ENCODE measurements at places on chromosomes 7 and 10.

DNA sequence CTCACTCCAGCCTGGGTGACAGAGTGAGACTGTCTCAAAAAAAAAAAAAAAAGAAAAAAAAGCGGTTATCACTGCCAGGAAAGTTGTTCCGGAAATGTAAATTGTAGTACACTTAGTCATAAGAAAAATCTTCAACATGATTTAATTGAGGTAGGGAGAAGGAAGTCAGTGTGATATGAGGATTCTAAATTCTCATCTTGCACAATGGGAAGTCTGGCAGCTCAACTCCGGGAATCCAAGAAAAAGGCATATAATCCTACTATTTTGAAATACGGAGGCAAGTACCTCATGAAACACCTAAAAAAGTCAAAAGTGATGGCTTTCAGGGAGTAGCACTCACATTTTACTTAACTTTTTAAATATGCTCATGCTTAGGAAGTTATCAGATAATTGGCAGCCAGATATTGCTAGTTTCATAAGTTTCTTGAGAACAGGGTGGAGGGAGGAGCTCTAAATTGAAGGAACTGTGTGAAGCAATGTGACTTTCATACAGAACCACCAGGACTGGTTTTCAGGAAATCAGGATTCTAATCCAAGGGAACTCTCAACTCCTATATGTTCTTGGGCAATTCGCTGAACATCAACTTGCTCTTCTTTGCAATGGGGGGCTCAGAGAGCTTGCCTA is 2.7 kb upstream of the C7orf25 start:
- no peak for DNase-seq

DNA sequence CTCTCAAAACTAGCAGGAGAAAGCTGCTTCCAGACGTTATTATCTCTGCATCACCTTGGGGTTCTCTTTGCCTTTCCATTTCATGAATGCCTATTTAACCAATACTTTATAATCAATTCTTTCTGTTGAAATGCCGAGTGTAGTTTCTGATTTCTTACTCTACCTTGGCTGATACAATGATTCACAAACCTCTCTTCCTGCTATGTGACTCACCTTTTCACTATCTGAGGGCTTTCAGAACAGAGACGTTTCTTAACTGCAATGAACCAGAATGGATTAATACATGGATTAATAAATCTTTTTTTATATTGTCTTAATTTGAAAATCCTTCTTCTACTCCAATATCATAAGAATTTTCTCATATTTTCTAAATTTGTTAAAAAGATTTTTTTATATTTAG is 46.4 kb upstream of the ZNF746 start:
- no peak for DNase-seq

GRCh38 chr10:86151613-86152012 is 215.0 kb downstream of the GRID1 start:
- DNase-seq, result no peak

- DNase-seq, result no peak
Observed at GRCh38 chr7:143222782-143223181, 945 bp downstream of the TAS2R40 start.

DNA sequence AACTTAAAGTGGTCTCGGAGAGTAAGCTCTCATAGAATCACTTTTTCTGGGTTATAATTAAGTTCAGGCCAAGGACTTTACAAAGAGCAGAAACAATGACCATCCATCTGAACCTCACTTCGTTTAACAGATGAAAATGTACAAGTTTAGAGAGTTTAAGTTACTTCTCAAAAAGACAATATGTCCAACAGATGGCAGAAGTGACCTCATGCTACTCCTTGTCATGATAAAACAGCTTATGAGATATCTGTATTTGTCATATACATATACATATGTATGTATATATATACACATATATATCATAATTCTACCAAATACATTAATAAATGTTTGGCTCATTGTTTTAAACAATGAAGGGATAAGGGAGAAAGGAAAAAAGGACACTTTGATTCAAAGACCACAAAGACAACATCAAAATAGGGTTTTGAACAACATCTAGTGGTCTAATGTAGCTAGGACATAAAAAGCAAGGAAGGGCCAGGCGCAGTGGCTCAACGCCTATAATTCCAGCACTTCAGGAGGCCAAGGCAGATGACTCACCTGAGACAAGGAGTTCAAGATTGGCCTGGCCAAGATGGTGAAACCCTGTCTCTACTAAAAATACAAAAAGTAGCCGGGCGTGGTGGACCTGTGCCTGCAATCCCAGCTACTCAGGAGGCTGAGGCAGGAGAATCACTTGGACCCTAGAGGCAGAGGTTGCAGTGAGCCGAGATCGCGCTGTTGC is 17.8 kb downstream of the NAPEPLD start:
- no peak for DNase-seq

DNA sequence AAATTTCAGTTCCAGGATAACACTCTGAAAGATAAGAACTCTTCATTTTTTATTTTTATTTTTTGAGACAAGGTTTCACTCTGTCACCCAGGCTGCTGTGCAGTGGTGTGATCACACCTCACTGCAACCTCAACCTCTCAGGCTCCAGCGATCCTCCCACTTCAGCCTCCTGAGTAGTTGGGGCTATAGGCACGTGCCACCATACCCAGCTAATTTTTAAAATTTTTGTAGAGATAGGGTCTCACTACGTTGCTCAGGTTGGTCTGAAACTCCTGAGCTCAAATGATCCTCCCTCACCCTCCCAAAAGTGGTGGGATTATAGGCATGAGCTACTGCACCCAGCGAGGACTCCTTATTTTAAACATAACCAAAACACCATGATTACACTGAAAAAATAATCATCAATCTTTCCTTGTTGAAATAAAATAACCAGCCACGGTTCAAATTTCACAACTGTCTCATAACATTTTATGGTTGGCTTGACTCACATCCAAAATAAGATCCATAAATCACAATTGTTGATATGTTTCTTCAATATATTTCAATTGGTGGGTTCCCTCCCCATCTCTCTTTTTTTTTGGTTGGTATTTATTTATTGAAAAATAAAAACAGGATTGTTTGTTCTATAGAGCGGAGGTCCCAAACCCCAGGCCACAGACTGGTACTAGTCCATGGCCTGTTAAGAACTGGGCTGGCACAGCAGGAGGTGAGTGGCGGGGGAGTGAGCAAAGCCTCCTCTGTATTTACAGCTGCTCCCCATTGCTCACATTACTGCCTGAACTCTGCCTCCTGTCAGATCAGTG is 60.1 kb upstream of the FAM171A1 start:
- DNase-seq, result no peak

DNA sequence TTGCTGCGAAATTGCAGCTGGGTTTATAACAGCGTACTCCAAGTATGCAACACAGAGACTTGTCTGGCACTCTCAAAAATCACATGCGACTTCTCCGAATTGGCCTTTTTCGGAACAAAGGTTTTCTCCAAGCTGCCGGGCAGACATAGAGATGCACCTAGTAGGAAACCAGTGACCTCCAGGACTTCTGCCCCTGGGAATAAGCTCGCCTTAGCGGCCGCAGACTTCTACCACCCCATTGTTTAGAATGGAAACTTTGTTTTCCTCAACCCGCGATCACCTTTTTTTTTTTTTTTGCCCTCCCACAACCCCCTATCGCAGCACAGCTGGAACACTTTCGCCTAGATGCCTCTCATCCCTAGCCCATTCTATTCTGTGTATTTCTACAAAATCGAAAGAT is 4.9 kb upstream of the HOXA10 start:
- DNase-seq, result no peak

DNA sequence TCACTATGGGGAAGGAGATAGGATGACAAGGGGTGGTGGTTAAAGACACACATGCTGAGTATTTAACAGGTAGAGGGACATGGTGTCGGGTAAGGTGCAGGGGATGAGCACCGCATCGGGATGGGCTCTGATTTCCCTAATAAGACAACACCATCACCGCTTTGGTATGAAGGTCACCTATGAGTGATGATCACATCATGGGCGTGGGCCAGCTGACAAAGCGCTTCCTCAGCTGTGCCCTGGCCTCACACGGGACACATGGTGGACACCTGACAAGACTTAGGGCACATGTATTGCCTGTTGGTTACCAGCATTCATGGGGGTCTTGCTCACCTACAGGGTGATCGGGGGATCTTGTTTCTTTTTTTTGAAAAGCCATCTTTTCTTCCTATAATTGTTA is 12.8 kb downstream of the C7orf57 start:
- DNase-seq, result no peak

GRCh38 chr7:137343281-137343841 is at the start of gene PTN:
TSS of gene PTN (minus strand) at chr7:137343733. CDS start at chr7:137254973, 88,760 bp downstream.
- peak; percentile 24 for DNase-seq

DNA sequence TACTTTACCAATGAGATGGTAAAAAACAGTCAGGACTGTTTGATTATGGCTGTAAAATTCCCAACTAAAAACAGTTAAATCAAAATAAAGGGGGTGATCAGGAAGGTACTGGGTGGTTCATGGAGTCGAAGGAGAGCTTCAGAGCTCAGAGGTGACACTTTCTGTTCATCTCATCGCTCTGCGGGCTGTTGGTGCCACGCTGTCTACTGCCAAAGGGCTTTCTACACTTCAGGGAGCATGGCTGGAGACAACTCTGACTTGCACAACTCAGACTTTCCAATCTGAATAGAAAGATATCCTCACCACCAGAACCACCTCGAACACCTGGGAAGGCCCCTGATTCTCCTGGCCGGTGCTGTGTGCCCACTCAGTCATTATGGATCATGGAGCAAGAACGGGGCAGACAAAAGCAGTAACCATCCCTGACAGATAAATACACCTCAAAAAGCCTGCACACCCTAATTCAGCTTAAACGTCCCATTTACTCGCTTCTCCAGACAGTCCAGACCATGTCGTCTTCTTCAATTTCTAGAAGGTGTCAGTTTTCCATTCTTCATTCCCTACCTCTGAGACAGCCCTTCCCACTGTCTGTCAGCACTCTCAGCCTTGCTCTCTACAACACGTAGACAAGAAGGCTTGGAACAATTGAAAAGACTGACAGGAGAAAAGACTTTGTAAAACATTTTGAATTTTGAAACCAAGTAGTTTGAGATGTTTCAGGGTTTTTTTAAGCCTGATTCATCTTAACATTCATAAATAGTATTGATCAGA is 348.7 kb upstream of the NFE2L3 start:
- DNase-seq, result no peak

DNA sequence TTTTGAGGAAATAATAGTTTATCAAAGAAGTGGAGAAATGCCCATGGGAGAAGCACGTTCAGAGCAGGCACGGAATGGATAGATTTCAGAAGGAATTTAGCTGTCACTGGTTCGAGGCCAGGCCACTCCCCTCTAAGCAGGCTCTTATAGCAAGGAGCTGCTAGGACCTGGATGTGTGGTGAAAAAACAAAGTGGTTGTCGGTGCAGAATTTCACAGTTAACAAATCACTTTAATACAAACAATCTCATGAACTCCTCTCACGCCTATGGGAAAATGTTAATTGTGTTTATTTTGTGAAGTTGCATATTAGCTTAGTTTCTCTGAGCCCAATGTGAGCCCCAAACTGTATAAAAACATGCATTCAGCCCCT is 176.3 kb downstream of the PKD1L1 start:
- no peak for DNase-seq

GRCh38 chr10:99555371-99555770 is 22.6 kb downstream of the NKX2-3 start:
- no peak for DNase-seq

DNA sequence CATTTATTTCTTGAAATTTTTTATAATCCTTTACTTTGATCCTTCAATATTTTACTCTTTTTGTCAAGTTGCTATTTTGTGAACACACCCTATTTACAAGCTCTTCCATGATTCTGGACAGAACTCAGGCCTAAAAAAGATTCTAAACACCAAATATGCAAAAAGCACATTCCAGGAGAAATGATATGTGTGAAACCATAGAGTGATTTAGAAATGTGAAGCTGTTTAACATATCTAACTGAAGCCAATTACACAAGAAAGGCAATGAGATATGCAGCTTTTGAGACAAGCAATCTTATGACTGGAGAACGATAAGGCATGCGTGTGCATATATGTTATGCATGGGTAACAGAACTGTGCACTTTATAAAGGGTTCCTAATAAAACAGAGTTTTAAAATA is 243.0 kb downstream of the CACNA2D1 start:
- DNase-seq, result no peak

DNA sequence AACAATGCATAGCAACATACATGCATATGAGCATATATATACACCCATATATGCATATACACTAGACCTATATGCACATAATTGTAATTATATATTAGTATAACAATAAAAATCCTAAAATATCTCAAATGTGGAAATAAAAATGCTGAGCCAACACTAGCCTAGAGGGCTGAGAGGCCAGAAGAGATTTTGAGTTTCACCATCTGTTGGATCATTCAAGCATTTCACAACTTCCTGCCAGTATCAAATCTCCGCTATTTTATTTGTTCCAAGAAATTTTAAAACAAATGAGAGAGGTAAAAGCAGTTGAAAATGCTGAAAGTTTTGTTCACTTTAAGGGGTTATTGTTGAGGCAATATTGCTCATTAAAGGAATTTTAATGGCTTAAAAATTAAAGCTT is 187.0 kb downstream of the PCDH15 start:
- DNase-seq, result no peak

DNA sequence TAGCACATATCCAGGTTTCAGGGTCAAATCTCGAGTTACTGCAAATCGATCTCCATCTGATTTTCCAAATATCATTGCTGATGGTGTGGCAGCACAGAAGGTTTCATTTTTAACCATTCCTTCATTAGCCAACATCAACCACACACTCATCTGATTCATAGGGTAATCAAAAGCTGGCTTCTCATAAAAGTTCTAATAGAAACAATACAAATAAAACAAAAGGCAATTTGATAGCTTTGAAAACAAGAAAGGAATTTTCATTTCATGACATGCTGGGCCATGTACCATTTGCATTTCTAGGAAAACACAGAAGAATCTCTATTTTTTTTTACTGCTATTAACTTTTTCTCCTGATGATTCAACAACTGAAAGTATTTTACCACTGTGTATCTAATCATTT is 147.7 kb upstream of the SLC26A5 start:
- no peak for DNase-seq

DNA sequence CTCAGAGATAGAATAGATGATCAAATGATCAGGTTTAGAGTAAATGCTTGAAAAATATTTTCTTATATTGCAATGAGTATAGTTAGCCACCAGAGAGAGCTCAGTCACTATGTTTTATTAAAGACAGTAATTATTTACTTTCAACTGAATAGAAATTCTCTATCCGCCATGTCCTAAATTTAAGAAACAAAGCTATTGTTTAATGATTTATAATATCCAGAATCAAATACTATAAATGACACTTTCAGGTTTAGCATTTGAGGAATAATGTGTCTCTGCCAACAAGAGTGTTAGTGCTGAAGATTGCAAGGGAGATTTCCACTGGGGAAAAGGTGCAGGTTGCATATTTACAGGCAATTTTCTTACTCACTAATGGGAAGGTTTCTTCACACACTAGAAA is 184.7 kb downstream of the DGKB start:
- DNase-seq, result no peak

- DNase-seq, result no peak
Observed at GRCh38 chr7:116672596-116673456, 830 bp downstream of the MET start.

GRCh38 chr7:125651823-125652528 is 722.4 kb upstream of the POT1 start:
- DNase-seq, result no peak

- DNase-seq, result no peak
Observed at GRCh38 chr7:17668122-17668521, 272.2 kb downstream of the SNX13 start.
